ENCODE measurements at places on chromosomes 1 and 21. TPM values are rescaled to one million over a fixed set of nuclear protein-coding genes. Genes with fewer than 3 reads are reported as not detected.

GRCh38 chr1:184075055-184076029 lies 23.8 kb downstream of the TSEN15 start:
- peak; percentile 52 for DNase-seq

MMP23B gene
- total RNA-seq = 3.2 TPM

GRCh38 chr21:39666026-39666425 lies 53.3 kb downstream of the B3GALT5 start:
- DNase-seq = no peak

GRCh38 chr1:111737216-111738132 lies 1.7 kb downstream of the INKA2 start:
- DNase-seq = no peak

DNA sequence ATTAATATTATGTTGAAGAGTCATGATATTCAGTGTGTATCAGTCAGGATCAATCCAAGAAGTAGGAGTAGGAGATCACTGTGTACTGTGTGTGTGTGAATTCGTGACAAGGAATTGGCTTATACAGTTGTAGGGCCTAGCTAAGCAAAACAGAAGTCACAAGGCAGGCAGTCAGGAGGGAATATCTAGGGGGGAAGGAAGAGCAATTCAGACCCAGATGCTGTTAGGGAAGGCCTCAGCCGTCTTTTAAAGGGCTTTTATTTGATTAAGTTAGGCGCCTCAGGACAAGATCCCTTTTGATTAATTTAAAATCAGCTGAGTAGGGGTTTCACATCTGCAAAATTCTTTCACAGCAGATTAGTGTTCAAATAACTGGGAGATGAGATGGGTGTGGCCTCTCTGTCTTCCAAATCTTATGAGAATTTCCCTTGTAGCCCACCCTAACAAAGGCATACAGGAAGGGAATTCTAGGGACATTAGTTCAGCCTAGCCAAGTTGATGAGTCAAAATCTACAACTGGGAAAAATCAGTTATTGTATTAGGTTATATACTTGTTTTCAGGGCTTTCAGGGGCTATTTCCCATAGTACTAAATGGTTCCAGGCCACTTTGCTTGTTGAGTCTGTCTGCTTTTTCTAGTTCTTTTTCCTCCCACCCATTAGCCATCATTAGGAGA lies 47.4 kb downstream of the ALG6 start:
- no peak for DNase-seq

DNA sequence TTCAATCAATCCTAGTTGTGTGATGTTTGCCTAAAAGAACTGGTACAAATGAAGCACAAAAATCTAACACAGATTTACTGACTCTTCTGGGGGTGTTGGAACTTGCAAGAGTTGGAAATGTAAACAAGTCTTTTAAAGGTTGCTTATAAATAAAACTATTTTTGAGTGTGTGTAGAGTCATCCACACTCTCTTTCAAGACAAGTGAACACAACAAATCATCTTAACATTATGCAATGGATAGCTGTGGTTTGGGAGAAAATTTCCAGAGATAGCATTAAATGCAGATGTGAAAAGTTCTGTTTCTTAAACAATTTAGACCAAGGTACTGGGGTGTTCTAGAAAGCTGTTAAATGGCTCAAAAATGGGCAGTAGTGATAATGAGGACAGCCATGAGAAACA lies 28.7 kb downstream of the C1orf87 start:
- DNase-seq = no peak

CDC20 gene
- 15.2 TPM for total RNA-seq

All from glomerular endothelial cell (primary cell).